A549 (cell line): ENCODE measurements at places on chromosomes 2 and 18. TPM values are rescaled to one million over a fixed set of nuclear protein-coding genes. Genes with fewer than 3 reads are reported as not detected.

Gene GALR1
- polyA plus RNA-seq, result not detected in 3 replicates

Gene GTF2A1L
- polyA plus RNA-seq, result not detected in 3 replicates

- DNase-seq, result no peak
These were observed 279.7 kb upstream of the TRIB2 start for GRCh38 chr2:12436935-12437561.

DNA sequence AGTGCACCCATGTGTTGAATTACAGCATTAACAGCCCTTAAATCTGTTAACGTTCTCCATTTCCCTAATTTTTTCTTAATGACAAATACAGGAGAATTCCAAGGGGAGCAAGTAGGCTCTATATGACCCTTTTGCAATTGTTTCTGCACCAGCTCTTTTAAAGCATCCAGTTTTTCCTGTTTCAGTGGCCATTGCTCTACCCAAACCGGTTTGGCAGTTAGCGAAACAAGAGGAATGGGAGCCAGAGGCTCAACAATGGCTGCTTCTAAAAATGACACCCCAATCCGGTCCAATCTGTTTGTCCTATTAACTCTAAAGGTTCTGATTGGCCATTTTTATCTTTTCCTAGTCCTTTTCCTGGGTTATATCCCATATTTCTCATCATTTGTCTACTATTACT is 15.1 kb upstream of the SUCLG1 start:
- no peak for DNase-seq

Gene RGPD4
- 0.01 to 0.03 TPM (median 0.01 TPM) in 3 replicates for polyA plus RNA-seq

- DNase-seq, result no peak
These were observed 265.4 kb downstream of the EN1 start for GRCh38 chr2:118582058-118582457.

- DNase-seq, result no peak
These were observed 136.0 kb downstream of the PLCL1 start for GRCh38 chr2:197940382-197940781.

DNA sequence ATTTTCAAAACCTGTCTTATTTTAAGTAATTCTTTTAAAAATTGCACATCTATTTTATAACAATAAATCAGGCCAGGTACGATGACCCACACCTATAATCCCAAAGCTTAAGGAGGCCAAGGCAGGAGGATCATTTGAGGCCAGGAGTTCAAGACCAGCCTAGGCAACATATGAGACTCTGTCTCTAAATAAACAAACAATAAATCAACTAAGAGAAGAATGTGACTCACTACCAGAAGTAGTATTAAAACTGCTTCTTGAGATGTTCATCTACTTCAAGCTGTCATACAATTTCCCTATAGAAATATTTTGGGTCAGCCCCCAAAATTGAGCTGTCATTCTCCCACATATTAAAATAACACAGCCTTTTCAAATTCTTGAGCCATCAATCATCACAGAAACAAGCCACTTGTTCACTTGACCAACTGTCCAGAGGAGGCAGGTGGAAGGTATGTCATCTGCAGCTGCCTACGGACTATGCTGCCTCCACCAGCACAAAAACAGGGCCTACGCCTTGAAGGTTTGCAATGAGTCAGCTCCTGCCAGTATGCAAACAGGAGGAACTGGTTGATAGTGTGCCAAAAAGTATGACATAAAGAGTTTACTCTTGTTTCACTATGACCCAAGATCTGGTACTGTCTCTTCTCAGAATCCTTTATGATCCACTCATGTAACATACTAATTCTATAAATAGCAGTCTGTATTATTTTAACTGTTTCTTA is 33.6 kb downstream of the KIDINS220 start:
- DNase-seq, result peak; percentile 88

DNA sequence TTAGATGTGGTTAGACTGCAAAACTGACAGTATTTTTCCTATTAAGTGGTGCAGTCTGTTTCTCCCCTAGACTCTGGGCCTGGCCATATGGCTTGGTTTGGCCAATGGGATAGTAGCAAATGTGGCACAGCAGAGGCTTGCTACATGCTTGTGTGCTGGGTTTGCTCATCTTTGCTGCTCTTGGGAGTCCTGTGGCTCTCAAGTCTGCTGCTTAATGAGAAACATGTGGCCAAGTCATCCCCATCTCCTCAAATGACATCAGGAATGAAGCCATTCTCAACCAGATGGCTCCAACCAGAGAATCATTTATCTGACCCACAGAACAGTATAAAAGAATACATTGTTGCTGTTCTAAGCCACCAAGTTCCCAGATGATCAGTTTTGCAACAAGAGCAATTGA is 57.1 kb upstream of the PAX3 start:
- no peak for DNase-seq

Gene IL37
- polyA plus RNA-seq, result not detected in 3 replicates

DNA sequence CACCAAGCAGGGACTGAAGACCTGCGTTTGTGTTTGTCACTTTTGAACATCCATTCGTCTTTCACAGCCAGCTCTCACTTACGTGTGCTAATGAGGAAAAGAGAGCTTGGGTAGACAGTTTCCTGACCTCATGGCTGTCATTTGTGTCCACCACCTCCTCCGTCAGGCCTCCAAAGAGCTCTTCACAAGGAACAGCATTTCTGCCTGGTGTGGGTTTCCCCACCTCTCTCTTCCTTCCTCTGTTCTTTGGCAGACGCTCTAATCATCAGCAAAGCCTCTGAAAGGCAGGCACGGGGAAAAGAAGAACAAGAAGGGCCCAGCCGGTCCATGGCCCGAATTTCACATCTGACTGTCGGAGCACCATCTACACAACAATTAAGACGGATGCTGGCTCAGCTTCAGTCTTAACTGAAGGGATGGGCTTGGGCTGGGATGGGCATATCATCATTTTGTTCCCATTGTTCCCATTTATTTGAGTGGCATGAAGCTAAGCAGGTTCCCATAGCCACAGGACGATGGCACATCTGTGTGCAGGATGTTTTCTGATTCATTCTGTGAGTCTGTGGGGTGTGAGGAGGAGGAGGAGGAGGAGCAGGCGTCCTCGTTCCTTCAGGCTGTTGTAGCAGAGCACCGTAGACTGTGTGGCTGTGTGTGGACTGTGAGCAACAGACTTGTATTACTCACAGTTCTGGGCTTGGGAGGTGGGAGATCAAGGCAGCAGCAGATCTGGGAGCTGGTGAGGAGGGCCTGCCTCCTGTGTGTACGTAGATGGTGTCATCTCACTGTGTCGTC is 66.4 kb downstream of the TSHZ1 start:
- DNase-seq, result no peak

GRCh38 chr2:84231478-84231877 is 227.6 kb downstream of the SUCLG1 start:
- DNase-seq, result no peak

- no peak for DNase-seq
These were observed 269.9 kb downstream of the MYT1L start for GRCh38 chr2:2061091-2061696.

- DNase-seq, result no peak
These were observed 82.8 kb upstream of the REV1 start for GRCh38 chr2:99572373-99573164.

GRCh38 chr2:25309402-25309801 is 32.3 kb downstream of the DNMT3A start:
- peak; percentile 73 for DNase-seq

GRCh38 chr2:234453216-234453615 is 43.7 kb downstream of the ARL4C start:
- no peak for DNase-seq

Gene DYNAP
- polyA plus RNA-seq, result not detected in 3 replicates

- no peak for DNase-seq
These were observed 6.1 kb downstream of the C2orf92 start for GRCh38 chr2:97675430-97676113.

Gene CCDC85A
- 0.20 to 0.30 TPM (median 0.22 TPM) in 3 replicates for polyA plus RNA-seq

- DNase-seq, result no peak
These were observed 26.5 kb downstream of the AQP12B start for GRCh38 chr2:240655931-240656886.

- DNase-seq, result no peak
These were observed 202.0 kb downstream of the SEPTIN10 start for GRCh38 chr2:109411640-109412325.

DNA sequence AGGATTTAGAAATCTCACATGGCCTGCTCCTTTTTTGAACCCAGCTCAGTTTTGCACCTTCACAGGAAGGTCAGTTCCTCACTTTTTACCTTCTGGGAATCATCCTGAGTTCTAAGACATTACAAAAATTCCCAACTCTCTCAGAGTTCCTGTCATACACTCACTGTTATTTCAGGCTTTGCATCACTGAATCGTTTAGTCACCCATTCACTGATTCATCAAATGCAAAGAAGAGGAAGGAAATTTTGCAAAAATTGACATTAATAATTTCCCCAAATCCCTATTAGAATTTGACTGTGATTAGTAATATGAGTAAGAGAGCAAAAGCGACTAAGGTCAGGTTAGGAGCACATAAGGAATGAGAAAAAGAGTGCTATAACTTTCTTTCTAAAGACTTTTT is 197.5 kb downstream of the PDE1A start:
- no peak for DNase-seq

DNA sequence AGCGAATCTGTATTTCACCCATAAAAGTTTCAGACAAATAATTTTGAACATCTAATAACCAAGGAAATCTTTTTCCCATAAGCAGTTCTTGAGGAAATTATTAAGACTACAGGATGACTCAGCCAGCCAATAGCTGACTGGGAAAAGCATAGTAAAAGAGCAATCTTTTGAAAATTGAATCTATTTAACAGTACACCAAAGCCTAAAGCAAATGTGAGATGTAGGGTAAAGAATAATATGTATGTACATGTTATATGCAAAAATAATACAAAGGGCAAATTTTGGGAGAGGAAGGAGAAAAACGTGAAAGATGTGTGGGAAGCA is 12.6 kb upstream of the KDSR start:
- DNase-seq, result no peak

DNA sequence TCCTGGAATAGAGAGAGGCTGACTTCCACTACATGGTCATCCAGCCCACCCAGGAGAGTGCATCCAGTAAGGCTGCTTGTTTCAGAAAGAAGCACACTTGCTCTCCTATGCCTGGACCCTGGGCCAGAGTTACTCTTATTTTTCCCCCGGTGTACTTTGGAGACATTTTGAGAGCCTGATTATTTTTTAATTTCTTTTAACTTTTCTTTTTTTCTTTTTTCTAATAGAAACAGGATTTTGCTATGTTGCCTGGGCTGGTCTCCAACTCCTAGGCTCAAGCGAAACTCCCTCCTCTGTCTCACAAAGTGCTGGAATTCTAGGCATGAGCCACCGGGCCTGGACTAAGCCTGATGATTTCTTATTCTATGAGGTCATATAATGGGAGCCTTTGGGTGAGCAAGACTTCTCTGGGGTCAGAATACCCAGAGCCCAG is 62.2 kb downstream of the RPL37A start:
- DNase-seq, result no peak

- no peak for DNase-seq
These were observed 26.8 kb downstream of the EHBP1 start for GRCh38 chr2:62732262-62732777.

Gene UPP2
- not detected in 3 replicates for polyA plus RNA-seq

GRCh38 chr2:188292348-188293239 is 920 bp downstream of the GULP1 start:
- DNase-seq, result peak; percentile 94

Gene EVA1A
- polyA plus RNA-seq, result 13.5 to 19.0 TPM (median 16.1 TPM) in 3 replicates

Gene CHRNG
- not detected in 3 replicates for polyA plus RNA-seq

GRCh38 chr2:127361929-127362885 is 25.6 kb downstream of the MAP3K2 start:
- no peak for DNase-seq

- no peak for DNase-seq
These were observed 2.4 kb downstream of the CASP8 start for GRCh38 chr2:201262718-201263117.

Gene LIMS4
- polyA plus RNA-seq, result 0.09 to 0.17 TPM (median 0.14 TPM) in 3 replicates

Gene ELMOD3
- polyA plus RNA-seq, result 14.6 to 17.8 TPM (median 15.3 TPM) in 3 replicates

Gene EPB41L3
- polyA plus RNA-seq, result 0.37 to 0.46 TPM (median 0.37 TPM) in 3 replicates

DNA sequence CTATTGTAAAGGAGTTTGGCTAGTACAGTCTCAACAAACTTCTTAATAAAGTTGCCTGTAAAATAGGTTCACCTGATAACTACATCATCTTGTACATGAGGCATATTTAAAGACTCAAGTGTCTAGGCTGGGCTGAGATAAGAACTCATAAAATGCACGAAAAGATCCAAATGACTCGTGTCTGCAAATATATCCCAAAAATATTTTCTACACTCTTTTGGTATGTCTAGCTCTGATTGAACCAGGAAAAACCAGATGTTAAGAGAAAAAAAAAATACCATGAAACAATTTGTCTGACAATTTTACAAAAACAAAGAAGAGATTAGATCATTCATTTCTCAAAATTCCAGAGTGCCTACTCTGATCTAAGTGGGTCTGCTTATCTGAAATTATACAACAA is 166.9 kb upstream of the OSR1 start:
- DNase-seq, result no peak

Gene POMC
- polyA plus RNA-seq, result not detected in 3 replicates

Gene SERPINB13
- not detected in 3 replicates for polyA plus RNA-seq
